Activated CD4-positive, CD25-positive, alpha-beta regulatory T cell (primary cell): ENCODE measurements at places on chromosomes 12 and 14.

- DNase-seq, result no peak
Measured at GRCh38 chr14:33809396-33809981, 141.4 kb downstream of the EGLN3 start.

GRCh38 chr14:93206793-93207467 is at the start of the genes GON7 and UBR7:
Gene GON7, minus strand, starts transcription at chr14:93207065. Its CDS starts 28 bp downstream, at chr14:93207037.
Gene UBR7, plus strand, starts transcription at chr14:93207256. Its CDS starts 36 bp downstream, at chr14:93207292.
- DNase-seq, result peak; percentile 74

- no peak for DNase-seq
Measured at GRCh38 chr12:122844366-122844971, 9.2 kb downstream of the HIP1R start.

GRCh38 chr12:59650588-59651228 is 54.9 kb downstream of the SLC16A7 start:
- no peak for DNase-seq

DNA sequence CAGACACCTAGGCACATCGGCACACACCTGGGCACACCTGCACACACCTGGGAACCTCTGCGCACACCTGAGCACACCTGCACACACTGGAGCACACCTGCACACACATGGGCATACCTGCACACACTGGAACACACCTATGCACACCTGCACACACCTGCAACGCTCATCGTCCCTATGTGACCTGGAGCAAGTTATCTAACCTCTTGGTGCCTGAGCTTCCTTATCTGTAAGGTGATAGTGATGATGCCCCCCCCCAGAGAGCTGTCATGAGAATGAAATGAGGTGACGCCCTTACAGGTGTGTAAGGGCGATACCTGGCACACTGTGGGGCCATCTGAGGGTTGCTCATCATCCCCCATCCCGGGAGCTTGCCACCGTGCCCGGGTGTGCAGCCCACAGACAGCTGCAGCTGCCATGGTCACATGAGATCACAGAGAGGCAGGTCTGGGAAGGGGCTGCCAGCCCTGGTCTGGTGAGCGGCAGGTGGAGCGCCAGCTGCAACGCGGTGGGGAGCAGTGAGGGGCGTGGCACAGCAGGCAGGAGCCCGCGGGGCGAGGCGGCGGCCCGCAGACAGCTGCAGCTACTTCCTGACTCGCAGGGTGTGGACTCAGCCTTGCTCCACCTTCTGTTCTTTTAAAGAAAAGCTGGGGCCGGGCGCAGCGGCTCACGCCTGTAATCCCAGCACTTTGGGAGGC is 59.9 kb upstream of the FBRSL1 start:
- peak; percentile 49 for DNase-seq

- DNase-seq, result no peak
Measured at GRCh38 chr14:101546706-101547105, 14.6 kb upstream of the DIO3 start.

DNA sequence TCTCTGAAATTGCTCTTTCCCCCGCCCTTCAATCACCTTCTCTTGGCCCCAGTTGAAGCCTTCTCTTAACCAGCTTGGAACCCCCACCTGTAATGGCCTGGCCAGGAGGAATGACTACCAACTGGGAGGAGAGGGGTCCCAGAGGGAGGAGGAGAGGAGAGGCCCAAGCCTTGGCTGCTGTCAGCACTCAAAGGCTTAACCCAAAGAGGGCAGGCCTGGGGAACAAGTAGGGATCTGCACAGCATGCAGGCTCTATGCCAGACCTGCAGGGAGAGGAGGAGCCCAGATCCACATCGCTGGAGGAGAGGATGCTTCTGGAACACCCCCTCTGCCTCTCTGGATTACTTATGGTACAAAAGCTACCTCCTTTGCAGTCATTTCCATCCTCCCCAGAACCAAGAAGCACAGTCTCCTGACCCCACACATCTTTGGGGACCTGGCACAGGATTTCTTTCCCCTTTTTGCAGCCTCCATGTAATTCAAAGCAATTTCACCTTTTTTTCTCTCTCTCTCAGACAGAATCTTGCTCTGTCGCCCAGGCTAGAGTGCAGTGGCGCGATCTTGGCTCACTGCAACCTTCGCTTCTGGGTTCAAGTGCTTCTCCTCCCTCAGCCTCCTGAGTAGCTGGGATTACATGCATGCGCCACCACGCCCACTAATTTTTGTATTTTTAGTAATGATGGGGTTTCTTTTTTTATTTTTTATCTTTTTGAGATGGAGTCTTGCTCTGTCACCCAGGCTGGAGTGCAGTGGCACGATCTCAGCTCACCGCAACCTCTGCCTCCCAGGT is 6.2 kb downstream of the RARG start:
- DNase-seq, result no peak

GRCh38 chr12:80268924-80269749 is 169.8 kb downstream of the OTOGL start:
- no peak for DNase-seq

DNA sequence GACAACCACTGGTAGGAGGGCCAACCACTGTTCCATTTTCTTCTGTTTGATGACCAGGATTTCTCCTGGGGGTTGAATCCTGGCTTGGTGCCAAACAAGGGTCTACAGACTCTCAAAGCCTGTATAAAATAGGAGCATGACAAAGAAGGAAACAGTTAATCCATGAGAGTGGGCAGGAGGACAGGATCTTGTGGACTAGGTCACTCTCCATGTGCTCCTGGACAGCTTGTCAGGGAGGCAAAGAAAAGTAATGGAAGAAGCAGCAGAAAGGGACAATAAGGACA is 243.7 kb downstream of the AKAP6 start:
- DNase-seq, result no peak

- no peak for DNase-seq
Measured at GRCh38 chr14:58687232-58687795, 49.6 kb downstream of the DACT1 start.

DNA sequence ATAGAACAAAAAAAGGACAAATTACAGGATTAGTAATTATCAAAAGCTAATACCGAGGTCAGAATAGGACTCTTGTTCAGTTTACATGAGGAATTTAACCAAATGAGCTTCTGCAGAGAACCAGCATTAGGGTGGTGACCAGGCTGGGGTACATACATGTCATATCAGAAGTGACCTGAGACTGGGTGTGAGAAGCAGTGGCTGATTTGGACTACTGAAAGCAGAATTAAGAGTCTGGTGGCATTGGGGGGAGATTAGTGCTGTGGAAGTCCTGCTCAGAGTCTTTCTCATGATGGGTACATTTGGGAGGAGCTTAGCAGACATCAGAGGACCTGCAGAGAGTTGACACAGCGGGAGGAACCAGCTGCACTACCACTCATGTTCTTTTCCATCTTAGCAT is 21.7 kb downstream of the TRAF3 start:
- no peak for DNase-seq

- no peak for DNase-seq
Measured at GRCh38 chr12:131641315-131641714, 69.6 kb upstream of the SFSWAP start.

- DNase-seq, result no peak
Measured at GRCh38 chr14:68285421-68286179, 466.0 kb downstream of the RAD51B start.

- DNase-seq, result no peak
Measured at GRCh38 chr12:106138633-106139421, at the start of gene NUAK1. Gene NUAK1, minus strand, starts transcription at chr12:106138954. Its CDS starts 301 bp downstream, at chr12:106138653.

- DNase-seq, result no peak
Measured at GRCh38 chr12:46779879-46780278, 45.9 kb downstream of the SLC38A4 start.

GRCh38 chr12:96861656-96862055 is 45.4 kb upstream of the NEDD1 start:
- no peak for DNase-seq

DNA sequence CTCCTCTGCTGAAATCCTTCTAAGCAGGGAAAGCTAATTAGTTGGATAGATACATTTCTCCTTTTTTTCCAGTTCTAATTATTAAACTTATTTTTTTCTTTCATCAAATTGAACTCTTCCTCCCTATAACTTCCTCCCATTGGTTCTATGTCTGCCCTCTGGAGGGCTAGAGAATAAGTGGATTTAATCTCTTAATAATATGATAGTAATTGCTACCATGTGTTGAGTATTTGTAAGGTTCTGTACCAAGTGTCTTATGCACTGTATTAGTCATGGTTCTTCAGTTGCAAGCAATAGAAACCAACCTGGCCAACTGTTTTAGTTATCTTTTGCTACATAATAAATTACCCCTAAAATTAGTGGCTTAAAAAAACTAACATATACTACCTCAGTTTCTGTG is 190.5 kb upstream of the PLXNC1 start:
- no peak for DNase-seq

- no peak for DNase-seq
Measured at GRCh38 chr12:117067638-117068037, 31.6 kb downstream of the TESC start.

GRCh38 chr14:104592785-104593184 is 11.8 kb downstream of the TMEM179 start:
- DNase-seq, result no peak

DNA sequence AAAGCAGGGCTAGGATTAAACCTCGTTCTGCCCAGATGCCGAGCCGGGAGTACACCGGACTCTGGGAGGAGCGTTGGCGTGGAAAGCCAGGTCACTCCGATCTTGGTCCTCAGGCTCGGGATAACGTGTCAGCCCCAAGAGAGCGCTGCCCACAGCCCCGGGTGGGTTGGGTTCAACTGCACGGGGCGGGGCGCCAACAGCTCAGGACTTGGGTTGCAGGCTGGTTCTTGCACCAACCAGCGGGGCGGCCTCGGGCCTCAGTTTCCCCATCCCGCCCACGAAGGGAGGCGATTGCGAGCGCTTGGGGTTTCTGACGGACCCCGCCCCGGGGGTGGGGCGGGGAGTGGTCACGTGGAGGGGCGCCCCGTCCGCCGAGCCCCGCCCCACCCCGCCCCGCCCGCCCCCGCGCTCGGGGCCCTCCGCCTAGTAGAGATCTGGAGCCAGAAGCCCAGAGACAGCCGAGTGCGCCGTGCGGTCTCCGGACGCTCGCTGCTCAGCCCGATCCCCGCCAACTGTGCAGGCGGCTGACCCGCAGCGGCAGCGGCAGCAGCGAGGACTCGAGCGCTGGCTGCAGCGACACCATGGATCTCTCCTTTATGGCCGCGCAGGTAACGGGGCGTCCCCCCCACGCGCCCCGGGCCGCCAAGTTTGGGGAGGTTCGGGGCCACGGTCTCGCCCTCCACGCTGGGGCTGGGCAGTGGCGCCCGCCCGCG is at the start of gene C14orf132:
Gene C14orf132 (plus strand): TSS at position 443 of the 713 bp plus-strand sequence. CDS start 139 bp downstream, at position 582.
- DNase-seq, result no peak

DNA sequence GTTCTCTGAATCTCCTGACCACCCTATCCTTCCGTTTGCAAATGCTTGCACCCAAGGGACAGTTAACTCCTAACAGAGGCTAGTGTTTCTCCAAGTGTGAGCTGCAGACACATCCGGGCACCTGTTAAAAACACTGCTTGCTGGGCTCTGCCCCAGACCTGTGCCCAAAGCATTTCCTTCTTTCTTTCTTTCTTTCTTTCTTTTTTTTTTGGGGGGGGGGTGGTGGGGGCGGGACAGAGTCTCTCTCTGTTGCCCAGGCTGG is 42.5 kb downstream of the SPRING1 start:
- DNase-seq, result no peak

DNA sequence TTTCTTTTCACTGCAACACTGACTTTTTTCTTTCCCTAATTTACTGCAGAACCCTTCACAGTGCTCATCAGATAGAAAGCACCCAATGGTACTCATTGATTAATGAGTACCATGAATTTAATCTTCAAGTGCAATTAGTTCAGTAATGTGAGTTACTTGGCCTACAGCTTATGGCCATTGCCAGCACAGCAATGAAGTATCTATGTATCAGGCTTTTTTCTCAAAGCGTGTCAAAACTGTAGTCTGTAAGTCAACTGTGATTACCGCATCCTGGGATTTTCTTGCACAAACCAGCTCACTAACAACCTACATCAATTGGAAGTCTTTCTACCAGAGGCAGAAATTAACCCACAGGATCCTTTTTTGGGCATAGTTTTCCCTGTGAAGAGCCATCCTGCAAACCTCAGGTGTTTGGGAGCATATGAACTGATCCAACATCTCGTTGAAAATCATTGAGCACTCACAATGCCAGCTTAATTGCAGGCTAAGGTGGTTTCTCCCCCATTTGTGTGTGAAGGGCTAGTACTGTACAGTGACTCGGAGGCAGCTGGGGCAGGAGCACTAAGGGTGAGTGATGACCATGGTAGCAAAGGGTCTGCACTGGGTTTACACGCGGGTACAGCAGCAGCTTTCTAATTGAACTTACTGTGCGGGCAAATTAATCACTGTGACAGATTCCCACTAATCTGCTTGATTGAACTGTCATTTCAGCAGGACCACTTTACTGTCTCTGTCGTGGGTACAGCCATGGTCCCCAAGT is 619.3 kb downstream of the SNAPC1 start:
- DNase-seq, result no peak

GRCh38 chr14:61841145-61841544 is 78.9 kb downstream of the SNAPC1 start:
- DNase-seq, result no peak

GRCh38 chr14:75842551-75842950 is 139.2 kb downstream of the TGFB3 start:
- no peak for DNase-seq

DNA sequence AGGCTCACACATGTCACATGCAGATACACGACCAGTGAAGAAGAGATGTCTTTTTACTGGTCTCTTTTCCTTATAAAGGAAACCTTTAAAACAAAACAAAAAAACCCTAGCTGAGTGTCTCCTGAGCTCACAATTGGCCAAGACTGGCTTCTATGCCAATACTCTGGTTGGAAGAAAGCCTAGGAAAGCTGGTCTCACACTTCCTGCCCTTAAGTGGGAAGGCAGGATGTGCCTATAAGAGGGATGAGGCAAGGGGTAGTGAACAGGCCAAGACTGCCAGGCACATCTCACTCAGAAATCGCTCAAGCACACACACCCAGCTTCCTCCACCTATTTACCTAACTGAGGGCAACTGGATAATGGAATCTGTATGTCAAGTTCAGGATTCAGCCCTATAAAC is 50.0 kb downstream of the SOCS2 start:
- no peak for DNase-seq

GRCh38 chr14:42869681-42870080 is 1263.0 kb downstream of the LRFN5 start:
- no peak for DNase-seq

DNA sequence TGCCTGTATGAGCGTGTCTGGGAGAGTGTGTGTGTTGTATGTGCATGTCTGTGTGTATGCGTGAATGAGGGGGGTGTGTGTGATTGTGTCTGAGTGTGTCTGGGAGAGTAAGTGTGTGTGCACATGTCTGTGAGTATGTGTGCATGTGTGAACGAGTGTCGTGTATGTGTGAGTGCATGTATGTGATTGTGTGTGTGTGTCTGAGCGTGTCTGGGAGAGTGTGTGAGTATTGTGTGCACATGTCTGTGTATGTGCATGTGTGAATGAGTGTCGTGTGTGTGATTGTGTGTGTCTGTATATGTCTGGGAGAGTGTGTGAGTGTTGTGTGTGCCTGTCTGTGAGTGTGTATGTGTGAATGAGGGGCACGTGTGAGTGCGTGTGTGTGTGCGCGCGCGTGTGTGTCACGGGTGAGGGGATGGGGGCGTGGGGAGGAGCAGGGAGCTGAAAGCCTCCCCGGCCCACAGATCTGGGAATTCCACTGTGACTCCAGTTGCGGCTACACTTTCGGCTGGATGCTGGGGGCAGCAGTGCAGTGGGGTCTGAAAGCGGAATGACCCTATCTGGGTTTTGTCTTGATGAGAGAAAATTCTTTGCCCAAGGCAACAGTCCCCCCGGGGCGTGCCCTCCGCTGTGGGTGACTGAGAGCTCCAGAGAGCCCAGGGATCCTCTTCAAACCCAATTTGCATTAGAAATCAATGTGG is 138.1 kb upstream of the MED13L start:
- no peak for DNase-seq
